ENCODE measurements at places on chromosomes 7 and 10.

DNA sequence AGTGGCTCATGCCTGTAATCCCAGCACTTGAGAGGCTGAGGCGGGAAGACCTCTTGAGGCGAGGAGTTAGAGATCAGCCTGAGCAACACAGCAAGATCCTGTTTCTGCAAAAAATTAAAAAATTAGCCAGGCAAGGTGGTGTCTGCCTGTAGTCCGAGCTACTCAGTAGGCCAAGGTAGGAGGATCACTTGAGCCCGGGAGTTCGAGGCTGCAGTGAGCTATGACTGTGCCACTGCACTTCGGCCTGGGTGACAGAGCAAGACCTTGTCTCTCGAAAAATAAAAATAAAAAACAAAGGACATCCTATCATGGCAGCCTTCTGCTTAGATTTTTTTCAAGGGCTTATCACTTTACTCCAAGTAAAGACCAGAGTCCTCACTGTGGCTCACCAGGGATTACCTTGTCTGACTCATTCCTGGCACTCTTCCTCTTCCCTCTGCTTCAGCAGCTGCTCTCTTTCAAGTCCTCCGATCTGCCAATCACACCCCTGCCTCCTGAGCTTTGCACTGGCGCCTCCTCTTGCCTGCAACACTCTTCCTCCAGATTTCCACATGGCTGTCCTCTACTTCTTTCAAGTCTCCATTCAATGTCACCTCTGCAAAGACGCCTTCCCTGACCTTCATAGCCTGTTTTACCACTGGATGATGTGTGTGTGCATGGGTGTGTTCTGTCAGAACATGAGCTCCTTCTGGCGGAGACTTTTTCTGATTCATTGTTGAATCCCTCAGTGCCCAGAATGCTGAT is 7.7 kb downstream of the PRTFDC1 start:
- no peak for DNase-seq

- DNase-seq: no peak
These were observed 261.5 kb downstream of the DIP2C start for GRCh38 chr10:427761-428519.

DNA sequence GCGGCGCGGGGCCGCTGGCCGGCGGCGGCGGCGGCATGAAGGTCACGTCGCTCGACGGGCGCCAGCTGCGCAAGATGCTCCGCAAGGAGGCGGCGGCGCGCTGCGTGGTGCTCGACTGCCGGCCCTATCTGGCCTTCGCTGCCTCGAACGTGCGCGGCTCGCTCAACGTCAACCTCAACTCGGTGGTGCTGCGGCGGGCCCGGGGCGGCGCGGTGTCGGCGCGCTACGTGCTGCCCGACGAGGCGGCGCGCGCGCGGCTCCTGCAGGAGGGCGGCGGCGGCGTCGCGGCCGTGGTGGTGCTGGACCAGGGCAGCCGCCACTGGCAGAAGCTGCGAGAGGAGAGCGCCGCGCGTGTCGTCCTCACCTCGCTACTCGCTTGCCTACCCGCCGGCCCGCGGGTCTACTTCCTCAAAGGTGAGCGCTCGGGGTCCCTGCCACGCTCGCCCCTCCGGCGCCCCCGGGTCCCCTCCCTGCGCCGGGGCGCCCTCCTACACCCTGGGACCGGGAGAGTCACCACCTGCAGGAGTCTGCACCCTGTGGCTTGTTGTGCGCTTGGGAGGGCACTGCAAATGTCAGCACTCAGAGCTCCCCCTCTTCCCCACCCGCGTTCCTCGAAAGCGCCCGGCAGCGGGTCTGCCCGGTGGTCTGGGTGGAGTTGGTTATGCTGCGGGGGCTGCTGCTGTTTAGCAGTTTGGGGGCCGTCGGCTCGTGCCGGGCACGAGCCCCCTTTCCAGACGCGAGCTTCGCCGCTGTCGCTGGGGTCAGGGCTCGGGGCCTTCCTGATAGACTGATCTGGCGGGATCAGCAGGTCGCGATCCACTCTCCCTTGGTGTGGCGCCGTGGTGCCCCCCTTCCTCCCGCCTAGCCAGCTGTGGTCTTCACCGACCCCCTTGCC is 627 bp downstream of the DUSP5 start:
- peak; percentile 42 for DNase-seq

- no peak for DNase-seq
These were observed 119.5 kb downstream of the SKIDA1 start for GRCh38 chr10:21405981-21406380.

- no peak for DNase-seq
These were observed 8.3 kb downstream of the SLC13A4 start for GRCh38 chr7:135719688-135720087.

- no peak for DNase-seq
These were observed 6.2 kb downstream of the SLC26A4 start for GRCh38 chr7:107666790-107667189.

DNA sequence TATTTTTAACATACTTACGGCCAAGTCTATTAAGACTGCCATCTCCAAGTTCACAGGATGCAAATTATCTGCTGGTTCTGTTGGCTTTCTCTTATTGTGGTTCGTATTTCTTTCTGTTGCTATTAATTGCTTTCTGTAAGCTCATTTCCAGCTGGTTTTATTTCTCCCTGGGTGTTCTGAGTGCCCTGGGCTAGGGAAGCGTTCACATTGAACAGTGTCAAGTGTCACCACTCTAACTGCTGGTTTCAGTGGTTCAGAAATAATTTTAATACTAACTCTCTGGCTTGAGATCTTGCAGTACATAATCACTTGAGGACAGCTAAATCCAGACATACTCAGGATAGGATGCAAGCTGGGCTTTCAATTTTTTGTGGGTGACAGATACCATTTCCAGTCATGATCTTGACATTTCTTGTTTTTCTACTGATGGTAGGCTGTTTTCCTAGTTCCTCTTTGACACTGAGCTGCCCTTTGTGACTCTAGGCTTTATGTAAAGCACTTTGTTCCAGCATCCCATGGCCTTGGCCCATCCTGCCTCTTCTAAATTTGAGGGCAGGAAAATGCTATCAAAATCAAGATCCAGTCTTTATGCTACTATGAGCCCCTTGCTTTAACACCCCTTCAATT is 117.6 kb downstream of the SNX13 start:
- no peak for DNase-seq

DNA sequence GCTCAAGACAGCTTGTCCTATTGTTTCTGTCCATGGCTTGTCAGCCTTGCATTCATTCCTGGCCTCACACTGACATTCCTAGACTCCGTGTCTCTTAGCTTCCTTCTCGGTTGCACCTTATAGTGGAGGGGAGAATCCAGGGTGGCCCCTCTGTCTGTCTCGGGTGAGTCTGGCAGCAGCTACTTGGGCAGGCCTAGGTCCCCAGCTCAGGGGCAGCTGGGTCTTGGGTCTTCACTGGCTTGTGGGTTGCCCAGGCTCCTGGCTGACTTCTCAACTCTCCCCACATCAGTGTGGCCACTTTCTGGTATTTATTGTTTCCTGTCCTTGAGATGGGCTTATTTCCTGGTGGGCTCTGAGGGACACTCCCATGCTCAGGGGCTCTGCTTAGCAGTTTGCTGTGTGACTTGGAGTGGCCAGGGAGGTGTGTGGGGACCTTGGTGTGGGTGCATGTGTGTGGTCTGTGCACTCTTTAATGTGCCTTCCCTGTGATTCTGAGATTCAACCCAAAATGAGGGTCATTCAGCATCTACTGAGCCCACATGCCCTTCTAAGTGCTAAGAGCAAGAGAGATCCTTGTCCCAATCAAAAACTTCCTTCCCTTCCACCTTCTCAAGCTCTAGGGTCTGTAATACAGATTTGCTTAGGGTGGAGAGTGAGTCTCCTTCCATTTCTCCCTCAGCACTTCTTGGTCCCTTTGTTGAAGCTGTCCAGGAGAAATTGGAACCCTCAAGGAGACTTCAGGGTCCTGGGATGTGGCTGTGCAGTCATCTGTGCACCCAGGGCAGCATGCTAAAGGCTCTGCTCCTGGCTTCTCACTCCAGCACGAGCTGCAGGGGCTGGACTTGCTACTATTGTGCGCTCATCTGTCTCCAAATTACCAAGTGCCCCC is 20.1 kb downstream of the UPP1 start:
- no peak for DNase-seq

DNA sequence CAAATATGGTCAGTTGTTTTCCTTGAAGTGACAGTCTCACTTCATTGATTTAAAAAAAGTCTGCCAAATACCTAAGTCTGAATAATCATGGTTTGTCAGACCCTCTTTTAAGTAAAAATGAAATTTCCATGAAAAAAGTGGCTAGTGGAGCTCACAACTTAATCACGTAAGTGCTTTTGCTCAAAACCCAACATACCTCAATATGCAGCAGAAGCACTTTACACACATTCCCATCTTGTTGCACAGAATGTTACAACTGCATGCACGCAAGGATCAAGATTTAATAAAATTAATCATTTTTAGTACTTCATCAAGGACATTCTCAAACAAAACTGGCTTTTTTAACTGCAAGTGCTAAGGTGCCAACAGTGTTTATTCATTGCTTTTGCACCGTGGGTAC is 21.6 kb downstream of the EZH2 start:
- DNase-seq: no peak

DNA sequence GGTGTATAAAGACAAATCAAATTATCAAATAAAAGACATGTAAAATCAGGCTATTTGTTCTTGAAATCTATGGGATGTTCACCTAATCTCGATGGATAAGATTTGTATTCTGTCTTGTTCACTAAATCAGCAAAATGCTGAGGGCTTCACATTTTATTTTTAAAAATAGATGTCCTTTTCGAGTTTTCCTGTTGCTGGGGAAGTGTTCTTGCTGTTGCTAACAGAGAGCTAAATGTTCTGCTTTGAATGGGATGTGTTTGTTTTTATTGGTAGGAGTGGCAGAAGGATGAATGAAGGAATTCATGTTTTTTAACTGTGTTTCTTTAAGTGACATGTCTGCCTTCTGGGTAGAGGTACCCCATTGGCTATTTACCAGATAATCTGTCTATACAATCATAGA is 7.3 kb upstream of the SNX13 start:
- no peak for DNase-seq

DNA sequence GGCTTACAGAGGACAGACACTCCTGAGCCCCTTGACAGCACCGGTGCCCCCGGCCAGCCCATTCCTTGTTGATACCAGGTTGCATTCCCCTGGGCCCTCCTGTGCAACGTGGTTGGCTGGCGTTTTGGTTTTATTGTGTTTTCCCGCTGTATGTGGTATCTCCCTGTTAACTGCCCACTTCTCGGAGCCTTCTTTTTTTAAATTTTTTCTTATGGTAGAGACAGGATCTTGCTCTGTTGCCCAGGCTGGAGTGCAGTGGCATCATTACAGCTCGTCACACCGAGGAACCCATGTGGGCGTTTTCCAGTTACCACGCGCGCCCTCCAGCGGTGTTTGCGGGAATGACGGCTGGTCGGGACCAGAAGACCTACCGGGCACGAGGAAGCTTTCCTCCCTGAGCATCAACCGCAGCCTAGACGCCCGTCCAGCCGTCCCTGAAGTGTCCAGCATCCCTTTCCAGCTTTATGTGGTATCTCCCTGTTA is 16.9 kb upstream of the ZFAND2A start:
- DNase-seq: peak; percentile 55

DNA sequence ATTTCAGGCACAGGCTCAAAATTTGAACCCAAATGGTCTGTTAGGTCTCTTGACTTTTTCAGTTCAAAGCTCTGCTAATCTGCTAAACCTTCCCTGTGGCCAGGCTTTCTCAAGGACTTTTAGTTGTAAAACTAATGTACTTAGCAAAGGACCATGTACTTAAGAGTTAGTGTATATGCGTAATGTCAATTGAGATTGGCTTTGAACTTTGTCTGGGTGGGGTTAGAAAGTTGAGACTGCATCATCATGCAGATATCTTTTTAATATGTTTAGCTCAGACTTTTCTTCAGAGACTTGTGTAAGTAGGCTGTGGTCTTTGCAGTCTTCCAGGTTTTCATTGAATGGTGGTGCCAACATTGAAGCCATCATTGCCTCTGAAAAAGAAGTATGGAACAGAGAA is 33.7 kb downstream of the CYP51A1 start:
- DNase-seq: no peak

DNA sequence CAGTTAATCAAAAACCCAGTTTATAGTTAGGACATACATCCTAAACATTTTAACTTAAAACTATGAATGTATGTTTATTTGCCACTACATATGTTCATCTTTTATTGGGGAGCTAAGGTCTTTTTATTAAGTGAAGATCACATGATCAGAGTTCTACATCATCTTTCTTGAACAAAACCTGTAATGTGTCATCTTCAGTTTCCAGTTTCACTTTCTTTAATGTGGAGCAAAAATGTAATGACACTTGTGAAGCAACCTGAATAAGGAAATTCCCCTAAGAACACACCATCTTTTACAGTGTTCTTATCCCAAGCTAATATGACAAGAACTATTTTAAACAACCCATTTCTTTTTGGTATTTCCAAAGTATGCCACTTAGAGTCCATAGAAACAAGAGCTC is 166.7 kb upstream of the BET1 start:
- no peak for DNase-seq

DNA sequence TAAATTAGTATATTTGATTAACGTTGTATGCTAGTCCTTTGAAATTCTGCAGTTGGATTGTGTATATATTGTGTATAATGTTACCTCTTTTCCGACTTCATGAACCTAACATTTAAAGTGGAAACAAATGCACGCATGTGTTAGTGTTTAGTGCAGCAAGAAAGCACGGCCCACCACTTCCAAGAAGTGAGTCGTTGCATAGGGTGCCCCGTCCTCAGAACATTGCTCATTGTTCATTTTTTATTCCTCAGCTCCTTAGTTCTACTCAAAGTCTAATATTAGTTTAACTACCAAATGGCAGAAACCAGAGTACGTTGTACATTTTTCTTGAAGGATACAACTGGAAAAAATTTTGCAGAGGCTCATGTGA is 407.6 kb downstream of the AUTS2 start:
- no peak for DNase-seq

DNA sequence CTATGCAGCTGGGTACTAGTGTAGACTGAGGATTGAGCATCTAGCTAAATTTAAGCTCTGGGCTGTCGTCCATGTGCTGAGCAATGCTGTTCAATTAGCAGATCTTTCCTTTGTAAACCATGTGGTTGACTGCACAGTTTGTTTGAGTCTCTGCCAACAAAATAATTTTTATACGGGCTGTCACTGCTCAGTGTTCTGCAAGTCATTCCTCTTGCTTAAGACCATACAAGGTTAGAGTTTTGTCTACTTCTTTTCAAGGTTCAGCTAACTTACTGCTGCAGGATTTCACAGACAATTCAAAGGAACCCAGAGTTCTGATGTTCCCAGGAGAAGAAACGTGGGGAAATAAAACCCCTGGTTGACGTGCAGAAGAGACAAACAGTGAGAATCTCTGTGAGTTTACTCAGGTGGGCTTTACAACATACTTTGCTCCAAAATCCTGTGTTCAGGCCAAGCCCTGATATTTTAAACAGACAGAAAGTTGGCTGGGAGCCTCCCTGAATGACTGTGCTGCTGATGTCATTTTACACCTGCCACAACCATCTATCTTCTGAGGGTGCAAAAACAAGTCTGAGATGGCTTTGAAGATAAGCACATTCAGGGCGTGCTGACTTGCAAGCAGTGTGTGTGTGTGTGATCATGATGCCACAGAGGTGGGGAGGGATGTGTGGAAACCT is 177.1 kb upstream of the SVIL start:
- peak; percentile 12 for DNase-seq
